ENCODE measurements at places on chromosomes 1 and 21.

DNA sequence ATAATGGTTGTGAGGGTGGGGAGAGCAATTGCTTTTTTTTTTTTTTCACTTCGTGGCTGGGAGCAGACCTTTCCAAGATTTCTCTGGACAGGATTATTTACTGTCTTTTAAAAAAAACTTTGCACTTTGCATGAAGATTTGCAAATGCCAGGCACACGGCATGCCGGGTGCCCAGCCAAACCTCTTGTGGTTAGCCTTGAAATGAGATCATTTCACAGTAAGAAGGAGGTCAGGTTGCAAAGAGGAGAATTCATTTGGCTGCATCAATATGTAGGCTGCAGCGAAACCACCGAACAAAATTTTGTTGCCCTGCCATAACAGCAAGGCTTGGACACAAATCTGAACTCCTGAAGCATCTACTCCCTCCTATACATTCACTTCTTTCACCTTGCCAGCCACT, 36.5 kb upstream of the KCND3 start:
- DNase-seq: no peak

DNA sequence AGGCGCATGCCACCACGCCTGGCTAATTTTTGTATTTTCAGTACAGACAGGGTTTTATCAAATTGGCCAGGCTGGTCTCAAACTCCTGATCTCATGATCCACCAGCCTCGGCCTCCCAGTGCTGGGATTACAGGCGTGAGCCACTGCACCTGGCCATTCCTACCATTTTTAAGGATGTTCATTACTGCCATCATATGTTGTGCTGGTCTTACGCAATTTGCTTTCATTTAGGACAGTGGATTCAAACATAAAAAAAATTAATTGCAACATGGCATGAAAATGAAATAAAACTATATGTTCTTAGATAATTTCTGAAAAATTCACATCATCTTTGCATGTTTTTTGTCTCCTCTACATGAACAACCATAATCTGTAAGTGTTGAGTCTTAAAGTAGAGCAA, 527.7 kb downstream of the LTN1 start:
- DNase-seq: no peak

DNA sequence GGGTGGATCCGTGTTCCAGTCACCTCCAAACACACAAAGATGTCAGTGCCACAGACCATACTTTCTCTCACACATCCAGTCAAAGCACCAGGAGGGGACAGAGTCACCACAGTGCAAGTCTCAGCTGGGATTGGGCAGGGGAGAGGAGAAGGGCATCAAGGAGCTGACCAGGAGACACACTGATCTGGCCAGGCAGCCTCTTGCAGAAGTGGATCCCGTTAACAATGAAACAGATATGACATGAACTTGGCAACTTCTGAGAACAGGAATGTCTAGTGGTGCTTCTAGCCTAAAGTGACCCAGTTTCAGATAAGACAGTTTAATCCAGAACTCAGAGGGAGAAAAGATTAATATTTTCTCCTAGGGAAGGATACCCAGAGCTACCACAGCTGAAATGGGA, 71.0 kb downstream of the HIVEP3 start:
- no peak for DNase-seq

DNA sequence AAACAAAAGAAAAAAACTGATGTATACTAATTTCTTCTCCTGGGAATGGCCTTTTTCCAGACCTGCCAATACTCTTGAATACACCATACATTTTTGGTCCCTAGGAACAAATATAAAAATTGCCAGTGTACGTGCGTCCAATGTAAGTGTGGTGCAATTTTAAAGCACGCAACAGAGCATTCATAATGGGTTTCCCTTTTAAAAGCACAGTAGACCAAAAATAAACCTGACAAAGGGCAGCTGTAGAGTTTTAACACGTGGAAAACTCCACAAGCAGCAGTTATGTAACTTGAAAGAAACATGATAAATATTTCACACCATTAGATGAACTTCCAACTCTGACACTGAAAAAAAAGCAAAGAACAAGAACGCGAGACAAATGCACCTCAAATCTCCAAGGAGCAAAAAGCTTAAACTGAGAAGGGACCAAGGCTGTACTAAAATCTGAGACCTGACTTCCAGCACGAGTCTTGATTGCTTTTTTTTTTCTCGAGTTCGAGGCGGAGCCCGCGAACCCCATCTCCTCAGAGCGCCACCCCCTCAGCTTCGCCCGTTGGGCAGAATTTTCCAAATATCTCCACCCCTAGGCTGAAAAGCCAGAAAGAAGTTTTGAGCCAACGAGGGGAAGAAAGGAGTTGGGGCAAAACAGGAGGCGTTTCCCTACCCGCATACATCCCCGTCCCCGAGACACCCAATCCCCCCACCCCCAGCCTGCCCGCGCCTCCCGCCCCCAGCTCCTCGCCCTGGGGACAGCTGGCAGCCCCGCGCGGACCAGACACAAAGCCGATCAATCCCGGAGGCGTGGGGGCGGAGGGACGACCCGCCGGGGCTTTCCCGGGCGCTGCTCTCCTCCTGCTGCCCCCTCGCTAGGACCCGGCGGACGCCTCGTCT, at the start of gene JAM2:
TSS of gene JAM2 (plus strand) at position 599 of the 891 bp plus-strand sequence. CDS start 564 bp downstream, outside the sequence.
- peak; percentile 51 for DNase-seq

- DNase-seq: no peak
These were observed 67.1 kb upstream of the PTGFRN start for GRCh38 chr1:116842654-116843053.

All from GM03348 (cell line).